Stimulated activated CD4-positive, alpha-beta T cell treated with anti-CD3 and anti-CD28 coated beads, Interleukin-12 subunit alpha, Interleukin-12 subunit beta, amount 100 ng/mL, for 4 hours (primary cell): ENCODE measurements at places on chromosomes 6 and 20.

- no peak for DNase-seq
Observed at GRCh38 chr6:137536104-137536773, 42.0 kb upstream of the OLIG3 start.

- DNase-seq: no peak
Observed at GRCh38 chr6:141510803-141511202, 621.9 kb upstream of the GJE1 start.

DNA sequence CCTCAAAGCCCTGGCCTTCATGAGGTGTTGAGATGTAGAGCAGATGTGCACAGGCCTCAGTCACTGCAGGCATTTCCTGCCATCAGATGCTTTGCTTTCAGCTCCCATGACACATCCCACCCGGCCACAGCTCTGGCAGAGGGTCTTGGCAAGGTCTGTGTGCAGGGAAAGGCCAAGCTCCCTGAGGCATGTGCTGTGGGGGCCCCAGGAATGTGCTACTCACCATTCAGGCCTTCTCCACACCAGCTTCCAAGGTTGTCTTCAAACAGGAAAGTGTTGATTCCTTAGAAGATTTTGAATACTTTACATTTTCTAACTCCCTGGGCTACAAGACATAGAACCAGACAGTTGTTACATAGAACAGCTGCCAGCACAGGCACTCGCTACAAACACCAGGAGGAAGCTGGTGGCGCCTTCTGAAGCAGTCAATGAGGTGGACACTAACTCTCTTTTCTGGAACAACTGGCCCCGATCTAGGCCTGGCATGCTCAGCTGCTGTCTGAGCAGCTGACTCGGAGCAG lies 27.8 kb downstream of the CASS4 start:
- DNase-seq: no peak

DNA sequence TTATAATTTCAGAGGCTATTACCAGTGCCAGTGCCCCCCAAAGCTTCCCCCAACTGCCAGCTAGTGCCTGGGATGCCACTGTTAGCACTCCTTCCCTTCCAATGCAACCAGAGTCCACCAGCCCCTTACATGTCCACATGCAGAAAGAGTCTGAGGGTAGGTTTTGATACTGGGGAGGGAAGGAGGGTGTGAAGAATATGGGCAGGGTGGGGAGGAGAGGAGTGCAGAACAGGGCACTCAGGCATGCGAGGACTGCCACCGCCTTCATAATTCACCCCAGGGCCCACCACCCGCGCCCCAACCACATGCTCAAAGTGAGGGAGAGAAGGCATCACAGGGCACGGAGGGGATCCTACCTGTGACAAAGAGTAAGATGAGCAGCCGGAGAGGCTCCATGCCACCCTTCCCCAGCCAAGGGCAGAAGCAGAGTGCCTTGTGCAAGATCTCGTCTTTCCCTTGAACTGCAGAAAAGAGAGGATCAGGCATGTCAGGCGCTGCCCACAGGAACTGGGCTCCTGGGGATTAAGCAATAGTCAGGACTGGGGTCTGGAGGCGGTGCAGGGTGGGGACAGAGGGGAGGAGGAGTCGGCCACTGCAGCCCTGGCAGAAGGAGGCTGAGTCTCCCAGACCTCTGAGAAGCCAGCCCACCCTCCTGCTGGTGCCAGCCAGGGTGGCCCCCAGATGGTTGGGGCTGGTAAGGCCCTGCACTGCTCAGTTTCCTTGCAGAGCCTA lies at the start of gene TREM2:
Gene TREM2 (minus strand): TSS at position 430 of the 732 bp plus-strand sequence. CDS start 34 bp downstream, at position 396.
- no peak for DNase-seq

DNA sequence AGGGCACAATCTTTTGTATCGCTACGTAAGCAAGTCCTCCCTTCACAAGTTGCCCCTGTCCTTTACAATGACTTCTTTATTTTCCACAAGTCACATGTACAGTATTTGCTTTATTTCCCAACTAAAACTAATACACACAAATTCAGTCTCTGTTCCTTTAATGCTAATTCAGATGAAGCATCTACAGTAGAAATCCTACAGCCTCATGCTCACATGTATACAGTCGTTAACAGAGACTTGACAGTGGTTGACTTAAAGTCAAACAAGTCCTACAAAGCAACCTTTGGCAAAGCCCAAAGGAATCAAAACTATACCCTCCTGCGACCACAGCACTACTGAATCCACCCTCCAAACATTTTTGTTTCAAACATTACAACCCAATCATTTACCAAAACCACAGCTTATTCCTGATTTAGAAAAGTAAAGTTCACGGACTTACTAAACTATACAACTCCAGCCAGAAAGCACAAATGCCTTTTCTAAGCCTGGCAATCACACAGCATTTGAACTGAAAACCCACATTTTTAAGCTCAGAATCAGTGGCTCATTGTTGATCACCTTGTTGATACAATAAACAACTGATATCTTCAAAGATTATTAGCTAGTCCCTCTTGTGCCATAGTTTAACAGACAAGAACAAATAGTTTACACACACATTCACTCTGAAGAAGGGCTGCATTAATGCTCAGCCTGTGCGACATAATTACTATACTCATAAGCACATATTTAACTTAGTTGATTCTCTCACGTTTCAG lies 70.9 kb upstream of the NHSL1 start:
- no peak for DNase-seq

GRCh38 chr6:27049863-27050781 lies 197.4 kb upstream of the PRSS16 start:
- no peak for DNase-seq

- no peak for DNase-seq
Observed at GRCh38 chr6:43273707-43274106, 24.4 kb upstream of the SLC22A7 start.

- no peak for DNase-seq
Observed at GRCh38 chr6:84332139-84333034, 104.9 kb upstream of the CEP162 start.

DNA sequence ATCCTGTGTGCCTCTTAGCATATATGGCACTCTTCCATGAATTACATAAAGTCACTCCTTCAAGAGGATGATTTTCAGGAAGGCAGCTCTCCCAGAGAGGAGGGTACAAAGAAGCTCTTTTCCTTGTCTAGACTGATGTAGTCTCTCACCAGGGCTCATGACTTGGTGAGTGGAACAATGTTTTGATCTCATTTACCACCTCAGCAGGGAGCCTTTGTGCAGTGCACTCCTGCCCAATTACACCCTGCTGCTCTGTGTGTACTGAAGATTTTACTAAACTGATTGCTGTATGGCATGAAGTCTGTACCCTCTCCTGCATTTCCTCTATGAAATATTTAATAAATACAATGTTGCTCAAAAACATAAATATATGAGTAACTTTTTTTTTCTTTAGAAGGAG lies 598.3 kb upstream of the HS3ST5 start:
- no peak for DNase-seq

DNA sequence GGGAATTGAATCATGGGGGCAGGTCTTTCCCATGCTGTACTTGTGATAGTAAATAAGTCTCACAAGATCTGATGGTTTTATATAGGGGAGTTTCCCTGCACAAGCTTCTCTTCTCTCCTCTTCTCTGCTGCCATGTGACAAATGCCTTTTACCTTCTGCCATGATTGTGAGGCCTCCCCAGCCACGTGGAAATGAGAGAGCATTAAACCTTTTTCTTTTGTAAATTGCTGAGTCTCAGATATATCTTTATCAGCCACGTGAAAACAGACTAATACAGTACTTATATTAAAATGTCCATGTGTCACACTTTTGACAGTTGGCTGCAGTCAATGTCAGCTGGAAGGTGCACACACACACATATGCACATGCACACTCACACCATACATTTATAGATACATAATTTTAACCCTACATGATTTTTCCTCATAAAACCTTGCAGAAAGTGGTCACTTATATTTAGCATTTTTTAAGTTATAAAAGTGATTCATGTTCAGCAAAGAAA lies 128.9 kb downstream of the OTOR start:
- DNase-seq: no peak

- no peak for DNase-seq
Observed at GRCh38 chr6:42742116-42742894, 3.6 kb downstream of the TBCC start.

DNA sequence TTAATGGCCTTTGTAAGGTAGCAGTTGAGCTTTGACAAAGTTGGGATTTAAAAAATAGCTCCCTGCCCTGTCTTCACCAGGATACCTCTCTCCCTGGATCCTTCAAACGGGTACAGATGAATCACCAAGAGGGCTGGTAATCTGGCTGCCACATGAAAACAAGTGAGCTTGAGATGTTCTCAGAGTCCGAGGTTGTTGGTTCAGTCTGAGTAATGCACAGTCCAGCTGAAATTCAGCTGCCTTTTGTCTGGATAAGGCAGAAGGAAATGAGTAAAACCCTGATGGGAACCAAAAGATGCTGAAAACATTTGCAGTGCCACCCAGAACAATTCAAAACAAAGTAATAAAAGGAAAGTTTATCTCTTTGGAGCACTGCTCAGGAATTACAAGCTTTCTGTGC lies 86.8 kb downstream of the GJA1 start:
- DNase-seq: no peak

DNA sequence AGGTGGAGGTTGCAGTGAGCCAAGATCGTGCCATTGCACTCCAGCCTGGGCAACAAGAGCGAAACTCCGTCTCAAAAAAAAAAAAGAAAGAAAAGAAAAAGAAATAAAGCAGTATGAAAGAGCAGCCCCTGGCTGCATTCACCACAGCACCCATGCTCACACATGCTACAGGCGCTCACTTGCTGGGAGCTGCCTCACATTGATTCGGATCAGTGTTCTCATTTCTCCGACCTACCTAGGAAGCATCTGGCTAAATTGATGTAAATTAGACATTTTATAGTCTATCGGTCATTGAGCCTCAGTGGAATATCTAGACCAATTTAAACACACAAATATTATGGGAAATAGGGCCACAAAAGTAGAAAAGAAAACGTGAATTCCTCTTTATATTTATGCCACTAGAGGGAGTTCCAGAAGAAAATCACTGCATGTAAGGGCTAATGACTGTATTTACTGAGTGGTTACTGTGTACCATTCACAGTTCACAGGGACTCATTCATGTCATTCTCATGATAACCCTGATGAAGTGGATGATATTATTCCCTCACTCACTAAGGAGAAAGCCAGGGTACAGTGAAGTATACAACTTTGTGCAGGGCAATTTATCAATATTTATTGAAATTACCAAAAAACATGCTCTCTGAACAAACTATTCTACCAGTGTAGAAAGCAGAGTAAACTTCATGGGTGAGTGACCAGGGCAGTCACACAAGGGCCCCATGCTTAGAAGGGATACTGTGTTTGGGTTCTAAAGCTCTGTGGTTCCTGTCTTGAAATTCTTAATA lies 5.3 kb upstream of the MOG start:
- DNase-seq: no peak

DNA sequence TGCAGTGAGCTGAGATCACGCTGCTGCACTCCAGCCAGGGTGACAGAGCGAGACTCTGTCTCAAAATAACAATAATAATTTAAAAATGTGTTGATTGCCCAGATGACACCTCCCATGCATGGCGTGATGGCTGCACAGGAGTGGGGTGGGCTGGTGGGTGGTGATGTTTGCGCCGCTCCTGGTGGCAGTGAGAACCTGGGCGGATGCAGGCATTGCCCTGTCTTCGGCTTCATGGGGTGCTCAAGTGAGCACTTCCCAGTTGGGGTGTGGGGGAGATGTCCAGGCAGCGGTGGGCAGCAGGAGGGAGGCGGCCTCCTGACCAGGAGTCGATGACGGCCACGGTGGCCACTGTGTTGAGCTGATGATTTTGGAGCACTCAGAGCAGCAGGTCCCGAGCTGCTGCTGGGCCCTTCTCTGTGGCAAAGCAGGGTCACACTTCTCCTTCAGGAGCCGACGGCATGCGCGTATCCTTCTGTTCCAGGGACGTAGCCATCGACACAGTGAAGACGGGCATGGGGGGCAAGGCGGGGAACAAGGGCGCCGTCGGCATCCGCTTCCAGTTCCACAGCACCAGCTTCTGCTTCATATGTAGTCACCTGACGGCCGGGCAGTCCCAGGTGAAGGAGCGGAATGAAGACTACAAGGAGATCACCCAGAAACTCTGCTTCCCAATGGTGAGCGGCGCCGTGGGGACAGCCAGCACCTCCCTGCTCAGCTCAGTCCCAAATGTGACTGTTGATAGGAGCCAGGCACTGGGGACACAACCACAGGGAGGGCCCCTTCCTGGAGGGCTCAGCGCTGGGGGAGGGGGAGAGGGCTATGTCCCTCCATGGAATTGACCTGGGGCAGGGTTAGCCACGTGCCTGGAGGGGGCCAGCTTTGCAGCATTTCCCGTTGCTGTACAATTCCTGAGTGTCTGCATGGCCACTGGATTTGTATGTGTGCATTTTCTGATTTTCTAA lies 89.7 kb downstream of the SYNJ2 start:
- no peak for DNase-seq

DNA sequence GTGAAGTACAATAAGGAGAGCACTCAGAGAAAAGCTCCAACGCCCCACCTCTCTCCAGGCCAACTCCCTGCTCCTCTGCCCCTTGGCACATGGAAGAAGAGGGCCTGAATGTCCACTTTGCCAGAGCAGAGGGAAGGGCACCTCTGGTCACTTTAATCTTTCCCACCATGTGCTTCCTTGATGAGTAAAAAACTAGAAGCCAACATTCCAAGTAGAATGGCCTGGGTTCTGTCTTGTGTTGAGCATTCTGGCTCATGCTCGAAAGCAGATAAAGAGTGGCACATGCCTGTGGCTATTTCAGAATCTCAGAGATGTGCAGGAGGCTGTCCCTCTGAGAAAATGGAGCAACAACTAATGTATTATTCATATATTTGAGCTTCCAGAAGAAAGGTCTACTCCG lies 177.4 kb upstream of the PLN start:
- no peak for DNase-seq

- DNase-seq: no peak
Observed at GRCh38 chr20:23623666-23624323, 14.0 kb downstream of the CST3 start.

GRCh38 chr20:41616228-41616627 lies 1.9 kb downstream of the CHD6 start:
- no peak for DNase-seq

DNA sequence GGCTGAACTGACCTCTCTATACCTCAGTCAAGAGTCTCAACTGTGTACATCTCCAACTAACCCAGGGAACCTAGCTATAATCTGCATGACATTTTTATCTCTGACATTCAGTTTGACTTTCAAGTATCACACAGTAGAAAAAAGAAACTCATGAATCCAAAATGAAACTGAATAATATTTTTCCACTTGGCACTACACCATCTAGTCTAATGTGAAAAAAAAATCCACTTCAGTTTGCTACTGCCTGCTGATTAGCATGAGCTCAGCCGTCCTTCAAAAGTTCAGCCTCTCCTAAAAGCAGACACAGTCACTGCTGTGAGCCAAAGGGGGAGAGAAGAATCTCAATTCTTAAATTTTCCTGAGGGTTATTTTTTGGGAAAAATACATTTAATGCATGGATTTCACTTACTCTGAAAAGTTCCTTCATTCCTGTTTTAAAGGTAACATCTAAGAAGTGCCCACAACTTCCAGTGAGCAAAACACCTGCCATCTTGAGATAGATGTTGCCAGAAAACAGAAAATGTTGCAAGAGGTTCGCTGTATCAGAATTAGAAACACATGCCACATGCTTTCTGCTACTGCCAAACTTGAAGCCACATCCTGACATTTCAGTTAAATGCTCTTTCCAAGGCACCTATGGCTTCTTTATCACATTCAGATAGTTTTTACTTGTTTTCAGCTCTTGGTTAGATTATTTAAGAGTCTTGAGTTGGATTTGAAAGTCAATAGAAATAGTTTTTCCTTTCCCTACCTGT lies 95.4 kb downstream of the MKKS start:
- DNase-seq: no peak

- DNase-seq: no peak
Observed at GRCh38 chr6:11222385-11223277, 9.8 kb downstream of the NEDD9 start.

GRCh38 chr20:21129861-21130260 lies 4.0 kb downstream of the KIZ start:
- no peak for DNase-seq
